ENCODE measurements at places on chromosomes 7 and 10.

GRCh38 chr10:69500864-69501468, 49.7 kb downstream of the TSPAN15 start:
- no peak for DNase-seq

GRCh38 chr7:7820939-7821338, 102.5 kb upstream of the RPA3 start:
- DNase-seq: no peak

- DNase-seq: no peak
Measured at GRCh38 chr7:55101359-55101758, 82.5 kb downstream of the EGFR start.

DNA sequence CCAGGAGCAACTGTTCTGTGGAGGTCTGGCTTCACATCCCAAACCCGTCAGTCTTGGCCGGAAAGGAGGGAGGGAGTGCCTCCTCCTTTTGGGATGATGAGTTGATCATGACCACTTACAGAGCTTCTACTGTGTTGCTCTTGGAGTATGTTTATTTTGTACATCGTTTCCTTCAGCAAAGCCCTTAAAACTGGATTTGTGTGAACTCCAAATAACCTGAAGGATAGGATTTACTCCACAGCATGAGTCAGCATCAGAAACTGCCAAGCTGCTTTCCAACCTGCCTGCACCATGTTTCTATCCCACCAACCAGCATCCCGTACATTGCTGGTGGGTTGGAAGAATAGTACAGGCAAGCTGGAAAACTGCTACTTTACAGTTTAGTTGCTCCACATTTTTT, 3.5 kb downstream of the CCDC201 start:
- DNase-seq: no peak

DNA sequence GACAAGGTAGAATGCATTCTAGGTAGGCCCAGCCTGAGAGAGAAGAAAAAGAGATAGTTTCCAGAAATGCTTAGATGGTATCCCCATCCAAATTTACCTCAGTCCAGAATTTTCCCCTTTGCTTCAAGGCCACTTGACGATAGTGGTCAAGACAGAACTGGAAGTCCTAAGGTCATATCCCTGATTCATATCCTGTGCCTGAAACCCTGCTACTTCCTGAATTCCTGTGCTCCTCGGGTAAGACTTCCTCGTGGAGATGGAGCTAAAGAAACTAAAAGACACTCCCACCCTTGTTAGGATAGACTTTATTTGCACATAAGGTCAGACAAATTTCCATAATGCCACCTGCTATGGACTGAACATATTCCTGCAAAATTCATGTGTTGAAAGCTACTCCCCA, 175.9 kb downstream of the EVX1 start:
- DNase-seq: no peak

- DNase-seq: no peak
Measured at GRCh38 chr7:94145602-94146001, 141.4 kb upstream of the BET1 start.

GRCh38 chr10:96967847-96968246, 135.7 kb downstream of the LCOR start:
- no peak for DNase-seq

DNA sequence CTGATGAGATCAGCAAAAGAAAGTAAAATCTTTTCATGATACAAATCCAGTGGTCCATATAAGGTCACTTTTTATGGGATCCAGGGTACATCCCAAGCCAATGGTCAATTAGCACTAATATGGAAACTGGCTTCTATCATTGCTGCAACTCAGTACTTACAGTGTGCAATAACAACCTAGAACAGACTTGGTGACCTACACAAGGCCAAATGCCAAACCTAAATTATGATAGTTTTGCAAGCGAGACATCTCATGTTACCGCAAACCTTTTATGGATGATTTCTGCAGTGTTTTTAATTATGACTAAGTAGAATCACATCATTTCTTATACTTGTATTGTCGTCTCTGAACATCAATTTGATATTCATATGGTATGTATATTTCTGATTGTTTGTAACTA, 583.5 kb upstream of the SEMA3D start:
- no peak for DNase-seq

DNA sequence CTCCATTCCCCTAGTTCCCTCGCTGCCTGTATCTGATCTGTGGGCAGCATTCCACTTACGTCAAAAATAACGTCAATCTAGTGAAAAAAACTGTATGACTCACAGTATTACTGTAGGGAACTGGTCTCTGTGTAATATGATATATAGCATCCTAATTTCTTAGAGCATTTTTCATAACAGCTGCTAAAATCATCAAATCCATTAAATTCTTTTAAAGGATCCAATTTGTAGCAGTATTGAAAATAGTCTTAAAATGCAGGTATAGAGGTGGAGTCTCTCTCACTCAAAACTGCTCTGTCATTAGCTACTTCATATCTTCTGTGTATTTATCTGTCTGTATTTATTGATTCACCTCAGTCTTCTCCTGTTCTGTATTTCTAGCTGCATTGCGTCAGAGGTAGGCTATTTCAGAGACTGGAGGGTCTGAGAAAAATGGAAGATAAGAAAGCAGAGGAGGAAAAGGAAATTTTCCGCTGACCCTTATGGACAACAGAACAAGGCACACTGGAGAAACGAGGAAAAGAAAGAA, 59.9 kb downstream of the PON1 start:
- DNase-seq: no peak
